ENCODE measurements at places on chromosomes 13 and 19. TPM values are rescaled to one million over a fixed set of nuclear protein-coding genes. Genes with fewer than 3 reads are reported as not detected.

CYTH2 gene
- 35.4 TPM for total RNA-seq

STARD13 gene
- 1.1 TPM for total RNA-seq

DNA sequence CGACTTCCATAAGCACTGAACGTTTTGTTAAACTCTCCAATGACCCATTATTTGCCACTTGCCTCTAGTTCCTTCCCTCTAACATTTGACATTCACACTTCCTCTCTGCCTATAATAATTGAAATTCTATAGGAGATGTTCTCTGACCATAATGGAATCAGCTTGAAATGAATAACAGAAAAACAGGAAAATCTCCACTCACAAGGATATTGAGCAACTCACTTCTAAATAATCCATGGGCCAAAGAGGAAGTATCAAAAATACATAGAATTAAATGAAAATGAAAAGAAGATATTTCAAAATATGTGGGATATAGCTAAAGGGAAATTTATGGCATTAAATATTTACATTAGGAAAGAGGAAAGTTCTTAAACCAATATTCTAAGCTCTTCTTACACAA is 3.4 kb upstream of the FCGBP start:
- no peak for ATAC-seq

DNA sequence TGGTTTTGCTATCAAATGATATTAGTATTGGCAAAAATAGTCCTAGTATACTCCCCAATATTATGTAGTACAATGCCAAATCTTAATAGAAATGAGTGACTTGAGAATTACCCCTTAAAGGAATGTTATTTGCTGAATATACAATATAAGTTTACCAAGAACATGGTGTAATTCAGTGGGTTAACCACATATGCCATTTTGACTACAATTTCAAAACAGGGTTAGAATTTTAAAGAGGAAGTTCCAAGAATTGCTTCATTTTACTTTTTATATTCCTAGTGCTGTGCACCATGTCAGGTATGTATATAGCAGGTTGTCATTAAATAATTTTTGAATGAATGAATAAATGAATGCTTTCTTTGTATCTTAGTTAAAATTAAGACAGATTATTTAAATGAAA is 66.3 kb downstream of the LMO7 start:
- no peak for ATAC-seq

- ATAC-seq = no peak
These were observed 89.0 kb upstream of the SLC7A1 start for GRCh38 chr13:29684441-29684840.

- ATAC-seq = no peak
These were observed 695 bp downstream of the TICAM1 start for GRCh38 chr19:4830768-4831265.

GRIN3B gene
- total RNA-seq = 0.21 TPM

GRCh38 chr19:2495651-2496316 is 19.9 kb downstream of the GADD45B start:
- no peak for ATAC-seq

DNA sequence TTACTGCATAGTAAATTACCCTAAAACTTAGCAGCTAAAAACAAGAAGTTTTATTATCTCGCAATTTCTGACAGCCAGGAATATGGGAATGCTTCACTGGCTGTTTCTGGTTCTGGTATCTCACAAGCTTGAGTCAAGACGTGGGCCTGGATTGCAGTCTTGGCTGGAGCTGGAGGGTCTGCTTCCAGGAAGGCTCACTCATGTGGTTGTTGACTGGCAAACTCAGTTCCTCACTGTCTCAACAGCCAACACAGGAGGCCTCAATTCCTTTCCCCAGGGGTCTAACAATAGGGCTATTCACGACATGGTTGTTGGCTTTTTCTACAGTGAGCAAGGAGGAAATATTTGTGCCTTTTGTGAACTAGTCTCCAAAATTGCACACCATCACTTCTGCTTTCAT is 146.3 kb downstream of the GPC5 start:
- no peak for ATAC-seq

ZNF155 gene
- 3.6 TPM for total RNA-seq

- ATAC-seq = no peak
These were observed 64.3 kb downstream of the CACNA1A start for GRCh38 chr19:13441810-13442512.

ZNF677 gene
- 1.3 TPM for total RNA-seq

IL11 gene
- 0.95 TPM for total RNA-seq

DNA sequence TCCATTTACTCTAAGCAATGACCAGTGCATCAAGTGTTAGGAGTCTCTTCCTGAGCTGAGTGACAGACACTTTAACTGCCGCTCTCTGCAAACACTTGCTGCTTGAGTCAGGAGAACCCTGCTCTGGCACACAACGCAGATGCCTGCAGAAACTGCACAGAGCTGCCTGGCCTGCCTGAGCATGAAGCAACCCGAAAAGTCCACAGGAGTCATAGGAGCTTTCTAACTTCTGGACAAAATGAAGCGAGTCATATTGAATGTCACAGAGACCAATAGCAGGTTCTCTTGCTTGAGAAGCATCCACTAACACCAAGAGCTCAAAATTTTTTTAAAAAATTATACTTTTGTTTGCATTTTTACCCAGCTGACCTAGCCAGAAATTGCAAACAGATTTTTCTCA is 232.4 kb downstream of the LHFPL6 start:
- ATAC-seq = no peak

HRC gene
- not detected for total RNA-seq

DNA sequence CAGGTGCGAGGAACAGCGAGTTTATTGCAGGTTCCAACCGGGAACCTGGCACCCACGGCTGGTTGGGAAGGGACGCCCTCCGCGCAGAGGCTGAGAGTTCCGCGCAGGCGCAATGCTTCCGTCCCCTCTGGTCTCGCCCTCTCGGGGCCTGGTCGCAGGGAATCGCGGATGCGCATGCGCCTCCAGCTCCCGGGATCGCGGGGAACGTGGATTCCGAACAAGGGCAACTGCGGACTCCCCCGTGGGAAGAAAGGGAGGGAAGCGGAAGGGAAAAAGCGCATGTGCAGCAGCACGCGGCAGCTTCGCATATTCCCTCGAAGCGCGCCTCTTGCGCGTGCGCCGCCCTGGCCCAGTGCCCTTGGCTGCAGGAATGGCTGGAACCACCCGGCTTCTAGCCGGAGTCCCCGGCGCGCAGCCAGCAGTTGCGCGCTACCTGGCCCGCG is 1.1 kb downstream of the TSSK6 start:
- ATAC-seq = no peak

- ATAC-seq = no peak
These were observed 580.6 kb downstream of the LMO7 start for GRCh38 chr13:76216729-76217128.

DNA sequence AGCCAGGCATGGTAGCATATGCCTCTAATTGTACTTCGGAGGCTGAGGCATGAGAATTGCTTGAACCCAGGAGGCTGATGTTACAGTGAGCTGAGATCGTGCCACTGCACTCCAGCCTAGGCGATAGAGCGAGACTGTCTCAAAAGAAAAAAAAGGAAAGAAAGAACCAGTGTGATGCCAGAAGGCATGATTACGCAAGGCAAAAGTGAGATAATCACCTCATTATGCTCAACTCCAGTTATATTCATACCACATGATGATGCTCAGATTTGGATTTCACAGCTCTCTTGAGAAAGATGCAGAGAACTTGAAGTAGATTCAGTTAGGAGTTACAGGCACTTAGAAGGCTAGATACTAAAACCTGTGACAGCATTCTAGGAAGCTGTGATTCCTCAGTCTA is 21.8 kb downstream of the RCBTB1 start:
- ATAC-seq = no peak

GJB6 gene
- total RNA-seq = 53.3 TPM

ZNF675 gene
- total RNA-seq = 15.0 TPM

GRCh38 chr19:32555786-32556185 is 25.2 kb upstream of the PDCD5 start:
- ATAC-seq = no peak

DNA sequence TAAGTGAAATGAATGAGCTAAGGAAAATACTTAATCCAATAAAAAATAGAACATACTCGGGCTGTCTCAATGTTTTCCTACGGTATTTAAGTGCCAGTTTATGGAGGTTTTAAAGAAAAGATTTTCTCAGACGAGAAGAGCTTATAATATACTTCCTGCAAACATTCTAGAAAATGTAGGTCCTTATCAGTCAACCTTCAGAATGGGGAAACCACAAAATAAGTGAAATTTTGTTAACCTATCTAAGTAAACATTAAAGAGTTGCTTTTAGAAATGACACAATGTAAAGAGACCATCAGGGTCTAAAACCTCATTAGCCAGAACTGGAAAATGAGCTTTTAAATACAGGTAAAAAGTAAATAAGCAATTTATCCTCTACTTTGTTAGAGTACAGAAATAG is 12.1 kb downstream of the MIR17HG start:
- no peak for ATAC-seq

GRCh38 chr19:3565139-3565538 is 7.6 kb upstream of the HMG20B start:
- ATAC-seq = no peak

Data from activated T-helper 17 cell treated with anti-CD3 and anti-CD28 coated beads, Interleukin-2, amount 50 U/mL, for 72 hours (primary cell).